ENCODE measurements at places on chromosomes 6 and 20.

DNA sequence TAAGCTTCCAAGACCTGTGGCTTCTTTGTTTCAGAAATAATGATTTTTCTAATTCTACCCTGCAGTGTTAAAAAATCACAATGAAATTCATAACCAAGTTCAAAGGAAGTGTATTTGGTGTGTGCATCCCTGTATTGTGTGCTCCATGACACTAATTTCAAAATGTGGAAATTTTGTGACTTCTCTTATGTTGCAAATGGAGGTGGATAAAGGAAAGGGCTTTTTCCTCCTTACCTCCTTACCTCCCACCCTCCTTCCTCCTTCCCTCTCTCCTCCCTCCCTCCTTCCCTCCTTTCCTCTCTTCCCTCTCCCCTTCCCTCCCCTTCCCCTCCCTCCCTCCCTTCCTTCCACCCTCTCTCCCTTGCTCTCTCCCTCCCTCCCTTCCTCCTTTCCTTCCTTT, 10.5 kb downstream of the CDH4 start:
- DNase-seq: no peak

GRCh38 chr6:18034798-18035202, 47.4 kb upstream of the KIF13A start:
- DNase-seq: no peak

- DNase-seq: no peak
Observed at GRCh38 chr6:2110504-2110903, 134.9 kb downstream of the GMDS start.

- DNase-seq: no peak
Observed at GRCh38 chr6:20608905-20609304, 74.6 kb downstream of the CDKAL1 start.

GRCh38 chr6:153032255-153032882, 29.9 kb upstream of the MTRF1L start:
- no peak for DNase-seq

GRCh38 chr20:17710379-17711266, 10.9 kb downstream of the BANF2 start:
- no peak for DNase-seq

DNA sequence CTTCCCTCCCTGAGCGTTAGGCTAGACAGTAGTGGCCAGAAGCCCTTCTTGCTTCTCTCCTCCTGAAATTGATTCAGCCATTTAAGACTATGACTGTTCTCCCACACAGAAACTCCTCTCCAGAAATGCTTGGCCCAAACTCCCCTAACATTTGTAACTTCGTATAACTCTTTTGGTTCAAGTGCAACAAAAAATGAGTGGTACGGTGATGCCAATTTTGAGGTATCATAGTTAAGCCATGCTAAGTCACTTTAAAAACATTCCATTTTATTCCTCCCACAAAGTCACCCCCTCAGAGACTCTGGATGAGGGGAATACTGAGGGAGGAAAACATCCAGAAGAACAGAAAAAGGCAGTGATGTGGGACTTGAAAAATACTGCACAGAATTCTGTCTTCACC, 21.1 kb upstream of the ROS1 start:
- DNase-seq: no peak

- DNase-seq: no peak
Observed at GRCh38 chr20:54774426-54774825, 299.0 kb downstream of the DOK5 start.

GRCh38 chr6:122145741-122146240, 253.7 kb upstream of the HSF2 start:
- no peak for DNase-seq

DNA sequence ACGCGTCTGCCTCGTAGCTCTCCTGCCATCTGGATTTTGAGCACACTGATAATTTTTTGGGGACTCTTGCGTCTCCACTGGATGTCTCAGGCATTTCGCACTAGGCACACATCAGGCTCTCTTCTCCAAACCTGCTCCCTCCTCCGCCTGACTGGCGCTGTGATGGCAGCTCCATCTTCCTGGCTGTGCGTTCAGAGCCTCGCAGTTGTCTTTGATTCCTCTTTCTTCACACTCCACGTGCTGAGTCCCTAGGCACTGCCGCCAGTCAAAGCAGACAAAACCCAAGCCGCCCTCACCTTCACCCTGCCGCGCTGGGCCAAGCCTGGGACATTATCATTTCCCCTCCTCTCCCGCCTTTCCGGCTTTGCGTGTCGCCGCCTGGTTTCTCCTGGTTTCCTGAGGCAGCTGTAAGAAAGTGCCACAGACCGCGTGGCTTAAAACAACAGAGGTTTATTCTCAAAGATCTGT, 778 bp downstream of the PSMG4 start:
- DNase-seq: no peak

DNA sequence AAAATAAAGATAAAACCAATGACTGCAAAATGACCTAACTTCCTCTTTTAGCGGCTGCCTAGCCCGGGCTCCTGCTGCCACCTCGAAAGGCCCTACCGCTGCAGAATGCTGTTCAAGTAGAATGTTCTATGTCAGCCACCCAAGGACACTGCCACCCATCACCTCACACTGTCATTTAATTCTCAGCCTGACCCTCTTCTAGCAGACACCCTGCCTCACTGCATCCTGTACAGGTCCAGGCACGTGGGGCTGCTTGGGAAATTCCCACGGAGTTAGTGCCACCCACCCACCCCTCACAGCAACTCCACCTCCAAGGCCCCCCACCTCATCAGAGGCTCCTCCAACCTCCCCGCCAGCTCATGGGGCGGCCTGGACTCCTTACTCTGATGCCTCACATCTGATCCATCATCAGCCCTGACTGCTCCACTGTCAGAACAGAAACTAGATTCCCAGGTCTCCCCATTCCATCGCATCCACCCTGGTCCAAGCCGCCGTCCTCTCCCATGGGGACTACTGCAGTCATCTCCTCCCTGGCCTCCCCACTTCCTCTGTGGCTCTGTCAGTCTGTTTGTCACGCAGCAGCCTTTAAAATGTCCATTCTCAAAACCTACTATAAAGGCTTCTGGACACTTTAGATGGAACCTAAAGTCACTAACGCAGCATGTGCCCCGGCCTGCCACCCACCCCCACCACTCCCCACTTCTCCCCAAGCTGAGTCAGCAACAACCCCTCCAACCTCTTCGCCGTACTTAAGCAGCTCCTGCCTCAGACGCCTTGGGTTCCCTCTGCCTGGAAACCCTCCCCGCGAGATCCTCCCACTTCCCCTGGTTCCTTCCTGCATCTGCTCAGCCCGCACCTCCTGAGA, 17.0 kb downstream of the NFATC2 start:
- DNase-seq: no peak

- no peak for DNase-seq
Observed at GRCh38 chr6:41036601-41037000, 2.4 kb downstream of the UNC5CL start.

- no peak for DNase-seq
Observed at GRCh38 chr6:45423111-45423823, 45.5 kb upstream of the SUPT3H start.

DNA sequence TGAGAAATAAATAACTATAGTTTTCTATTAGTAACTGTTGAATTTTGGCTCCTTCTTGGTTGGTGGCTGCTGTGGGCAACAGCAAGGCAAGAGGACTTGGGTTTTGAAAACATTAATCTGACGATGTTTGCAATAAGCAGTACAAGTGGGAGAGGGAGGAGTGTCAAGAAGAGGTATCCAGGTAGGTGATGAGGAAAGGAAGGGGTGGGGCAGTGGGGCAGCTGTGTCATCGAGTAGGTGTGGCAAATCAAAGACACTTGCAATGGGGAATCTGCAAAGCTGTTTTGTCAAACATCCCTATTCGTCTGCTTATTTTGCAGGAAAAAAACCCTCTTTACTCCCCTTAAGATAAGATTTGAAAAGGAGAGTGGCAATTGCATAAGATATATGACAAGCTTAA, 171.9 kb upstream of the MAP3K7 start:
- no peak for DNase-seq

DNA sequence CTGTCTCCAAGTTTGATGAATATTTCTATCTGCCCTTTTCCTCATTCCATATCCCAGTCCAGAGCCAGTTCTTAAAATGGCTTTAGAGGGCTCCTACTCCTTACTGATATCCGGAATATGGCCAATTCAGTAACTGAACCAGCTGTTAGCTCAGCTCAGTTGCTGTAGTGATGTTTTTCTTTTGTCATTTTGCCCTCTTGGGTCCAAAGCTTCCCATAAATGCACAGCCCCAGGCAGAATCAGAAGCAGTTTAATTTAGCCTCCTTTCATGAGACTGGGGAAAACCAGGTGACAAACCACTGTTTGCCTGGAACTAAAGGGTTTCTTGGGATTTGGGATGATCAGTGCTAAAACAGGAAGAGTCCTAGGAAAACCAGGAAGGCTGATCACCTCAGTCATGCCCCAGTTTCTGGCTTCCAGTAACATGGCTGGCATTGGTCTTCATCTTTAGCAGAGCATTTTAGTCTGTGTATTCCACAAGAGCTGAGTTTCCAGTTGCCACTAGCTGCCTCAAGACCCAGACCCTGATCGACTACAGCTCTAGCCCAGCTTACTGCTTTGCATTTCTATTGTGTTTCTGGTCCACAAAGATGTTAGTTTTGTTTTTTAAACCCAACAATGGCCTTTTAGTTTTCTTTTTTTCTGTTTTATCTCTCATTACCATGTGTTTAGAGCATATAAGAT, 40.6 kb upstream of the REV3L start:
- DNase-seq: no peak

DNA sequence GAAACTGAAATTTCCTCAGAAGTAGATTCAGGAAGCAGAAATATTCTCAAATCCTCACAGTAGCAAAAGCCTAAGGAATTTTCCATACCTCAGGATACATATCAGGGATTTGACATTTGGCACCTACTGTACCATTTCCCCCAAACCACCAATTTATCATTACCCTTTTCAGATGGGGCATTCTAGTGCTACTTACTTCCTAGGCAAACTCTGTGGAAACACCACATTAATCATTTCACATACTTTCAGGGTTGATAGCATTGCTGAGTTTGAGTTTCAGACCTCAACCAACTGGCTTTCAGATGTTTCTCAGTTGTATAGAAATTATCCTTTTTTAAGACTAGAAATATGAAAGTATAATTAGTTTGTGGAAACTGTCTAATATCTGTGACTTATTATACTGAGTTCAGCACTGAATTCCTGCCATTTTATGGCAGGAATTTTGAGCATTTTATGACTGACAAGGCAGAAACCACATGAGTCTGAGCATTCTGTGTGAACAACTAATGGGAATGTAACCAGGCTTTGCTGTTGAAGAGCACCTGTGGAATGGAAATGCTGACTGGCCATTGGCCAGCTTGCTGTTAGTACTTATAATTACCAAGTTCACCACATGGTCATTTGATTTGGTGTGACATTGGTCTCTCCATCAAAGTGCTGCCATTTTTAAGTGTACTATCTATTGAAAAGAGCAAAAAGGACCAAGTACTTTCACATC, 35.1 kb upstream of the IRAK1BP1 start:
- no peak for DNase-seq

DNA sequence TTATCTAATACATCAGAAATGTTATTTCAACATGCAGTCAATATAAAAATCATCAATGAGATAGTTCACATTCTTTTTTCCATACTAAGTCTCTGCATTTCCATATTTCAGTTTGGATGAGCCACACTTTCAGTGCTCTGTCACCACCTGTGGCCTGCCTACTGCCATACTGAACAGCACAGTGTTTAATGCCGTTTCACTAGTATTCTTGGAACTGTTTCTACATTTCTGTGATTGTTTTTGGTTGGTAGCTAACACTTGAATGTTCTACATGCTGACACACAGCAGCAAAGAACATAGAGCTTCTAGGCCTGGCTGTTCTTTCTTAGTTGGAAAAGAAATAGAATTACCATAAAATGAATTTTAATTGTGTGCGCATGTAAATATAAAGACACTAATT, 61.4 kb upstream of the KIF25 start:
- DNase-seq: no peak

DNA sequence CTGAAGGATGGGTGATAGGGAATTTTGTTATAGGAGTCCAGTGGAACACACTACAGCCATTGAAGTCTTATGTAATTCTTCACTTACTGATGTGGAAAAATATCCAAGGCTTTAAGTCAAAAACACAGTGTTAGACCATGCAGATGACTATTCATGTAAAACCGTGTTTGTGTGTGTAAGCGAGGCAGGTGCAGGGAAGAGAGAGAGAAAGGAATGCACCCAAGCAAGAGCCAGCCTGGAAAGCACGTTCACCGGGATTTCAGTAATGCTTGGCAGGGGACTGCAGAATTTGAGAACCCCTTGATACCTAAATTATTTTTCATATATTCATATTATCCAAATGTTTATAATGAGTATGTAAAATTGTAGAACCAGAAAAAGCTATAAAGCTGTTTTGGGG, 17.9 kb downstream of the RALGAPA2 start:
- no peak for DNase-seq

GRCh38 chr6:127879685-127880084, 21.2 kb downstream of the THEMIS start:
- no peak for DNase-seq

- DNase-seq: no peak
Observed at GRCh38 chr6:37546141-37546871, 46.6 kb upstream of the CCDC167 start.

GRCh38 chr6:163745536-163746400, 331.2 kb downstream of the QKI start:
- no peak for DNase-seq
